ENCODE measurements at places on chromosomes 1 and 21.

DNA sequence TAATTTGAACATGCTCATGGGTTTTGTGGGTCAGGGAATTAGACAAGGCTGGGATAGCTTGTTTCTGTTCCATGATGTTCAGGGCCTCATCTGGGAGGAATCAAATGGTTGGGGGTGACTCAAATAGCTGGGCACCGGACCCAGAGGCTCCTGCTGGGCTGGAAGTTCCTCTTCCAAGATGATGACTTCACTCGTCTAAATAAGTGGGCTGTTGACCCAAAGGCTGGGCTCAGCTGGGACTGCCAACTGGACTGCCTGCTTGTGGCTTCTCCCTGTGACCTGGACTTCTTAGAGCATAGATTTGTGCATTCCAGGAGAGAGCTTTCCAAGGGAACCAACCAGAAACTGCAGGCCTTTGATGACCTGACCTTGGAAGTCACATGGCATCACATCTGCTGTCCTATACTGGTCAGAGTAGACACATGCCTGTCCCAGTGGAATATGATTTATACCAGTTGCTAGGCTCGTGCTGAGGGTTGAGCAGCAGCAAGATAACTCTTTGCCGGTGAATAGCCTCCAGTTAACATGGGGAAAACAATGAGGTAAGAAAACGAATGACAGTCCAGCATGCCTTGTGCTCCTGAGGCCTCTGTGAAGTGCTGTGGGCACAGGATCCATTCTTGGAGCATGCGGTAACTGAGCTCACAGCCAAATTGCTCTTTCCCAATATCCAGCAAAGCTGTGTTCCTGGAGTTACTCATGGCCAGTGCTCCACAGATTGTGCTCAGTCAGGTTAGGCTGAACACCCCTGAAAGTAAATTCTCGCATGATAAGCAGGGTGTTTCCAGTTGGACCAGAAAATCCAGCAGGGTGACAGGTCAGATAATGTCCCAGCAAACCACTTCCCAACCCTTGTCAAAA is 272.9 kb upstream of the TMEM51 start:
- DNase-seq: no peak

GRCh38 chr1:35430762-35431161 is 126.4 kb downstream of the KIAA0319L start:
- DNase-seq: no peak

DNA sequence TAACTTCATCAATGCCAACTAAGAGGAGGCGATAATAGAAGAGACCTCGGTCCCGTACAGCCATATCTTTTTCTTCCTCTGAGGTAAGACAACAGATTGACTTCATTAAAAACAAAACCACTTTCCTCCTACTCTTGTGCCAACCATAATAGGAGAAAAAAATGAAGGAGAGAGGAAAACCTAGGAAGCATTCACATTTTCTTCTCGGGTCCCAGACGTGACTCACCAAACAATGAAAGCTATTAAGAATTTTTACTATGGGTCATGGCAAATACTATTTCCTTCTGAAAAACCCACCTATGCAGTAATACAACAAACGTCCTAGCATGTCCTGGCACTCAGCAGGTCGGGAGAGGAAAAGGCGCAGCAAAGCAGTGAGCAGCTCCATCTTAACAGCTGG is 8.6 kb upstream of the BCL2L15 start:
- DNase-seq: no peak

DNA sequence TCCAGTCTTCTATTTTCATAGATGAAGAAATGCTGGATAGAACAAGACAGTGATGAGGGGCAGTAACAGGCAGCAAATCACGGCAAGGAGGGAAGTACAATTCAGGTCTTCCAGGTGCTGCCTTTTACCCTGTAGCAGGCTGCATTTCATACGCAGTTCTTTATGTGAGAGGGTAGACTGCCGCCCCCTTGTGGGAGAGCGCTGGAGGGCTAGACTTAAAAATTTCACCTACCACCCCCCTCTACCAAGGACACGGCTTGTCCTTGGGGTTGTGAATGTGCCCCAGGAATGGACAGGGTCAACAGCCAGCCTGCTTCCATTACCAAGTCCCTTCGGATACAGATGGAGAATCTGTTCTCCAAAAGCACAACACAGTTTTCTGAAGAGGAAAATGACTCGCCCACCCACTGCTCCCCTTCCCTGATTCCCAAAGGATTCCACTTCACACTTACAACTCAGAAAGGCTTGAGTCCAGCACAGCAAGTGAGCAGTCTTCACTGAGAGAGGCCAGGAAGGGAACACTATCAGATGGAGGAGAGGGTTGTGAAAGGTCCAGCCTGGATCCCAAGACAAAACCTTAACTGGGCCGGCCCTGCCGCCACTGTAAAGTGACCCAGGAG is 7.4 kb downstream of the WDR77 start:
- peak; percentile 67 for DNase-seq

DNA sequence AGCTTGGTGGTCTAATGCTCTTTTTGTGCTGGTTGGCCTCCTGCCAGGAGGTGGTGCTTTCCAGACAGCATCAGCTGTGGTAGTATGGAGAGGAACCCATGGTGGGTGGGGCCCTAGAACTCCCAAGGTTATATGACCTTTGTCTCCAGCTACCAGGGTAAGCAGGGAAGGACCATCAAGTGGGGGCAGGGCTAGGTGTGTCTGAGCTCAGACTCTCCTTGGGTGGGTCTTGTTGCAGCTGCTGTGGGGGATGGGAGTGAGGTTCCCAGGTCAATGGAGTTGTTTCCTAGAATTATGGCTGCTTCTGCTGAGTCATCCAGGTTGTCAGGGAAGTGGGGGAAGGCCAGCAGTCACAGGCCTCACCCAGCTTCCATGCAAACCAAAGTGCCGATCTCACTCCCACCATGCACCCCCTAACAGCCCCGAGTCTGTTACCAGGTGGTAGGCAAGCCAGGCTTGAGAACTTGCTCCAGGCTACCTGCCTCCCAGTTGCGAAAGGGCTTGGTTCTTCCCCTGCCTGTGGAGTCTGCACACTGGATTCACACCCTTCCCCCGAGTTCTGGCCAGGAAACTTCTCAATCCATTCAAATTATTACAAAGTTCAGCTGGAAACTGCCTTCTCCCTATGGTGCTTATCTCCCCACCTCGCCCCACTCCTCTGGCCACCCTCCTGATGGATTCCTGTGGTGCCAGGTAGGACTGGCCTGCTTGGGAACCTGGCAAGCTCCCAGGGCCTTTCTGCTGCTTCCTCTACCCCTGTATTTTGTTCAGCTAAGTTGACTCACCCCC is 37.8 kb downstream of the DRAM2 start:
- no peak for DNase-seq

GRCh38 chr1:6859415-6860343 is 74.4 kb downstream of the CAMTA1 start:
- no peak for DNase-seq

DNA sequence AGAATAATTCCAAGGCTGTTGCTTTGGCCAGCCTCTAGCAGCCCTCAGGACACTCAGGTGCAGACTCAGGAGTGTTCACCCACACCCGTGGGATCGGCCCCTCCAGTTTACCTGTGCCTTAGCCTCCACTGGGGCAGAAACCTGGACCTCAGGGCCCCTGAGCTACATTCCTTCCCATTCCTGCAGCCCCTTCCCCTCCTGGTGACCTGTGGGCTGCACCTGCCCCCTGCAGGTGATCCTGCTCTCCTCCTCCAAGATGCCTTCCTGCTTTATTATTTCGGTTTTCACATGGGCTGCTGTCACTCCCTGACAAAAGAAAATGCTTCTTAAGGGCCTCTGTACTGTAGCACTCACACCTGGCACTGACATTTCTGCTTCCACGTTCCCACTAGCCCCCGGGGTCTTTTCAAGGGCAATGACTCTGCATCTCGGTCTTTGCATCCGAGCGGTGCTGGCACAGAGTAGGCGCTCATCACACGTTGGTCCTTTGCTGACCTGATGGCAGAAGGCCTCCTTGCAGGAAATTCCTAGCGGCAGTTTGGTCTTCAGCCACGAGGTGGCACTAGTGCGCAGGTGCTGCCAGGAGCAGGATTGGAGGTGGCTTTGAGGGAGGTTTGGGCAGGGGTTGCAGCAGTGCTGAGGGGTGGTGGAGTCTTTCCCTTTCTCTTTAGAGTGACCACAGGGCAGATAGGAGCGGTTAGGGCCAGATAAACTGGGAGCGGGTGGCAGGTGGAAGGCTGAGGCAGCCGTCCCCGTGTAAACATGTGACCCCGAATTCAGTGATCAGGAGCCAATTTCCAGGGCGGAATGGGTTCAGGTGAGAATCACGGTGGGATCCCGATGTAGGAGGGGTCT is 25.3 kb upstream of the ETV3 start:
- DNase-seq: peak; percentile 91

DNA sequence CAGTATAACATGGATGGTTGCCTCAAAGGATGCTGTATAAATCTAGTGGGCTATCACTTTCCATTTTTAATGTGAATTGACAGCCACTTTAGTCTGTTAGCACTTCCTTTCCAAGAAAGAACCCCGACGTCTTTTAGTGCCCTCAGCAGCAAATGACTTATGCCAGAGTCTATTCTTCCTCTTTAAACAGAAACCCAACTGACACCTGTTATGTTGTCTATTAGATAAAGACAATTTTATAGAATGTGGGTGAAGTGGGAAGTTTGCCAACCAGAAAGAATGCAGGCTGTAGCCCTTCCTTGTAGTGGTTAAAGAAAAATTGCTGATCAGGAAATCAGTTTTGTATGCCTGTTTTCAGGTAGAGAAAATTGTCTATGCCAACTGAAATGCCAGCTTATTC is 344.9 kb downstream of the ZNF326 start:
- no peak for DNase-seq

DNA sequence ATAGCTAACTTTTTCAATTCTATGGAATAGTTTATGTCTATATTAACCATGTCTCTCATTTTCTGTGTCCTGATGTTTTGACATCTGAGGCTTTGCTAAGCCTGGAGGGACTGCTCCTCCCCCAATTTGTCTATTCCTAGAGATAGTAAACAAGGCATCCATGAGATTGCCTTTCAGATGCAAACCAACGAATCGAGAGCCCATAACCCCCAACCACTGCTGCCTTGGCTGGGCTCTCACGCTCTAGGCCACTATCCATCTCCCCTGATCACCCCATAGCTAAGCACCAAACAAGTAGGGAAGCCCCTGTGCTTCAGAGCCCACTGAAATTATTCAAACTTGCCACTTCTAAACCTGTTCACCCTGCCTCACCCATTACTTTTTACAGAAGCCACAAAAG is 437.7 kb downstream of the SETD4 start:
- no peak for DNase-seq

GRCh38 chr1:77253211-77253610 is 28.6 kb upstream of the AK5 start:
- DNase-seq: no peak

DNA sequence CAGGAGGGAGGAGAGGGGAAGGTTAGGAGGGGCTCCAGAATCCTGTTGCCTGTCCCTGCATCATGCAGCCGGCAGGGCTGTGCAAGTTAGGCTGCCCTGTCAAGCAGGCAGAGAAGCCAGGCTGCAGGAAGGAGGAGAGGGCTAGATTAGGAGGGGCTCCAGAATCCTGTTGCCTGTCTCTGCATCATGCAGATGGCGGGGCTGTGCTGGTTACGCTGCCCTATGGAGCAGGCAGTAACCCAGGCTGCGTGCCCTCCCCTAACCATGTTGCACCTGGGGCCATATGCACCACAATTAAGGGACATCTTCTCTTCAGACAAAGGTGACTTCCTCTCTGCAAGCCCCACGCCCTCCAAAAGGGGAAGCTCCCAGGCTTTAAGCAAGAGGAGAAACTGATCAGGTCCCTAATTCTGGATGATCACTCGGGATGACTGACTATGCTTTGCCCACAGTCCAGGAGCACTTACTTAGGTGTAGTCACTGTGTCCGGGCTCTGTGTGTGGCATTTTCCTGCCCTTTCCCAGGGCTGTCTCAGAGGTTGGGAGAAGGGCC is 457.4 kb downstream of the SETD4 start:
- no peak for DNase-seq
